Heart right ventricle (tissue), 16 donors: ENCODE measurements at places on chromosomes 7 and 10. TPM values are rescaled to one million over a fixed set of nuclear protein-coding genes. Genes with fewer than 3 reads are reported as not detected.
A peak's percentile ranks its signal among the peaks of the same experiment; 100 is the strongest.

DNA sequence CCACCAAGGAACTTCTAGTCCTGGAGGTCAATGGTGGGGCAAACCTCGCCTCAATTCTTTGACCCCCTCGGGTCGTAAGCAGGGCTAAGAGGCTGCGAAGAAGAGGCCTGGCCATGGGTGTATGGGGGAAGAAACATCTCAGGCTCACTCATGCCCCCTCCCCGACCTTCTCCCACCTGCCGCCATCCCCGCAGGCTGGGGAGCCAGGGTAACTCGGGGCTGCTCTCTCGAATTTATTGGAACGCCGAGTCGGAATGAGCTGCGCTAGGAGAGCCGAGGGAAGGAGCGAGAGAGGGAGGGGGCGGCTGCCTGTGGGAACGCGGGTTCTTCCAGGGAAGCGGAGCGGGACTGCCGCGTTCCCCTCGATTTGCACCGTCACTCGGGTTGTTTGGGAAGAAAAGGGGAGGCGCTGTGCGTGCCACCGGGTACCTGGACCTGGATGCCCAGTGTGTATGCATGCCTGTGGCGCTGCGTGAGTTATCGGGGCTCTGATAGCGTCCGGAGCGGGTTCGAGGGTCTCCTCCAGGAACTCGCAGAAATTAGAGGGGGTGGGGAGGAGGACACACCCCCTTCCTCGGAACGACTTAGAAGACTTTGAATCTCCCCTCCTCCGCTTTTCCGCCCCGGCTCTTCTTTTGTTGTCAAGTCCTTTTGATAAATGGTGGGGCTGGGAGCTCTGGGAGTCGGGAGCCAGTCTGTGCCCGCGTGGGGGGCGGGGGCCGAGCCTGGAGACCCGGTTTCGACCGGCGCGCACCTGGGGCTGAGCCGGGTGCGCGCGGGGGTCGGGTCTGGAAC is 1.8 kb upstream of the ZNF503 start:
- peak; percentile 29 for DNase-seq

- no peak for DNase-seq
Observed at GRCh38 chr7:34552502-34552901, 105.5 kb upstream of the NPSR1 start.

DNA sequence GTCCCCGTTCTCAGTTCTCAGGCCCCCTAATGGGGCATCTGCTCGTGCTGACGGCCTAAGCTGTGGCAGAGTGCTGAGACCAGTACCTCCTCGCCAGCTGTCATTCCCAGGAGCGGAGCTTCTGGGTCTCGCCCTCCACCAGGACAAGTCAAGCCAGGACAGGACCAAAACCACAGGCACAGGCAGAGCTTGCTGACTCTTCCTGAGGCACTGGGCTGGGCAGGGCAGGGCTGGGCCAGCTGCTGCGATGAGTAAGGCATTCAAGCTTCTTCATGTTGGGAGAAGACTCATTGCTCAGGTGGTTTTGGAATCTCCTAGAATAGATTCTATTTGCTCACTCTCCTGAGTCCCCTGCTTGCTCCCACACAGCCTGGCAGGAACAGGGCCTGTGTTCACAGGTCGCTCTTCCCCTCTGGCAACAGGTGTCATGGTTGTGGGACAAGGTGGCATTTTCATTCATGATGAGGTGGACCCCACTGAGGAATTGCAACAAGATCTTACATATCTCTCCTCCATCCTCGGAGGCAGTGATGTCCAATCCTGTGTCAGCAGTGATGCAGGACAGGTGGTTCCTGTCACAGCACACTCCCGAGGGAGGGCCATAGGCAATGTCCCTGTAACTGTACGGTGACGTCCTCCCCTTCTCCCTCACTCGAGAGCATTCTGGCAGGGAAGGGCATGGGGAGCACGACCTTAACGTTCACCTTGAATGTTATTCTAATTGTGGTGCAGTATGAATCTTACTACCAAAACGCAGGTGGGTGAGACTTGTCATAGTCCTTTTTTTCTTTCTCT is 17.0 kb upstream of the SH3PXD2A start:
- DNase-seq = no peak

Gene SEC31B
- 8.6 TPM for total RNA-seq

GRCh38 chr10:88027570-88027969 is 164.1 kb downstream of the PTEN start:
- DNase-seq = no peak

Gene MYPN
- 302 TPM for total RNA-seq

DNA sequence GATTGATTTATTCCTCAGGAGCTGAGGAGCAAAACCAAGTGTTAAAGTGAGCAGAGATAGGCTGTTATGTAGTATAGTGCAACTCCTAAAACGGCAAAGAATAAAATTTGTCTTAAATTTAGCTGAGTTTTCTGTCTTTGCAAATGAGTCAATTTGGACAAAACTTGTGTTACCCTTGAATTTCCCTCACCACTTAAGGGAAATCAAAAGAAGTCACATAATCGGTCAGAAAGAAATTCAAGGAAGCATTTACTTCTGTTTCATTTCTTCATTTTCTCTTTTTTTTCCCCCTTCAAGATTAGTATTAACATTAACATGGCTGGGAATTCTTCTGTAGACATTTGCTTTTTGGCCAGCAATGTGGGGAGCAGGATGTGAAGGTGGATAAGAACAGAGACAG is 13.9 kb downstream of the LSMEM1 start:
- DNase-seq = no peak

DNA sequence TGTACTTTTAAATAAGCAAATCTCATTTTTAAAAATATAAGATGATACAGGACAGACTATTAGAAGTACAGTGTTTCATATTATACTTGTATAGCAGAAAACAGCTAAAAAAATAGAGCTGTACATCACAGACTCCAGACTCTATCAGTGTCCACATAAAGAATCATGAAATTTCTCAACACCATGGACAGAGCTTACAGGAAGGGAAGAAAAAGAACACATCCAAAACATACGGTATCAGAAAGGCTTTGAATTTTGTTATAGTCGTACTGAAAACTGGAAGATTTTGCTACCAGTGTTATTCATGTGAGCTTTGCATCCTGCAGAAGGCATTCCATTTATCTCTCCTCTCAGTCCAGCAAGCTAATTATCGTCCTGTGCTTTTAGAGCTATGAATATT is 183.2 kb upstream of the PTPRZ1 start:
- no peak for DNase-seq

Gene ACTL6B
- not detected for total RNA-seq

Gene CPA1
- total RNA-seq = not detected
